Stimulated activated CD4-positive, alpha-beta T cell treated with anti-CD3 and anti-CD28 coated beads, TNF-alpha, amount 100 ng/mL, for 4 hours (primary cell): ENCODE measurements at places on chromosomes 1 and 21.

DNA sequence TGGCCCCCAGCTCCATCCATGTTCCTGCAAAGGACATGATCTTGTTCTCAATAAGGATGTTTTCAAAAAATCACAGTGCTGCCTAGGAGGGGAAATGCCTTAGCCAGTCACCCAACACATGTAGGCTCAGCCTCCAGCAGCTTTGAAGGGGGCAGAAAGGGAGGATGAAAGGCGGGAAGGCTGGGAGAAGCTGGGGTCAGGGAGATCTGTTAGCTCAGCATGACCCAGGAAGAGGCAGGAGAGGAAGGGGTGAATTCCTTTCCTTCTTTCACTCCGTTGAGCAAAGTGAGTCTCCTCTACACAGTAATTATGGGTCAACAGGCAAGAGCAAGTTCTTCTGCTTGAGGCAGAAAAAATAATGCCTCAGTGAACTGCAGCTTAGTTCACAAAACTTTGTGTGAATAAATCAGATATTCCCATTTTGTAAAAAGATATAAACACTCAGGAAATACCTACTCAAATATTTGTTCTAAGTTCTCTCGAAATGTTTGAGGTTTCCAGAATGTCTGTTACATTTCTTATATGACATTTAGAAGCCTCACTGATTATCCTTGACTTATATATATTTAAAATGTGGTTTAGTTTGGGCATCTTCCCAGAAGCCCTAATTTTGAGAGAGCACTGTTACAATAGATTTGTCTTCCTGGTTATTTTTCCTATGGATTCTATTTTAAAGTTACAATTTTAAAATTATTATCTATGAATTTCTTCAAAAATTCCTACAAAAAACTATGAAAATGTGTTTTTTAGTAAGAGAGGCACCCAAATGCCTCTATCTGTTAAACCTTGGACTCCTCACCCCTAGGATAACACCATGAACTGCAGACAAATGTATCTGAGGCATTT, 116.8 kb downstream of the KCNJ6 start:
- DNase-seq = no peak

GRCh38 chr1:61049850-61050540, 32.4 kb upstream of the NFIA start:
- peak; percentile 82 for DNase-seq

DNA sequence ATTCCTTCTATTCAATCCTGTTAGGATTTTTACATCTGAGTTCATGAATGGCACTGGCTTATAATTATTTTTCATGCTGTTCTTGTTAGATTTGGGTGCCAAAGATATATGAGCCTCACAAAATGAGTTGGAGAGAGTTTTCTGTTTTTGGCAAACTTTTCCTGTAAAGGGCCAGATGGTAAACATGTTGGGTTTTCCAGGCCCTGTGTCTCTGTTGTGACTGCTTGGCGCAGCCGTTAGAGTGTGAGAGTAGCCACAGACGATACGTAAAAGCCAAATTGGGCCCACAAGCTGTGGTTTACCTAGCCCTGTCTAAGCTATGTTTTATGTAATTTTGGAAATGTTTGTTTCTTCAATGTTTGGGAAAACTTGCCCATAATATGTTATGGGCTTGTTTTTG, 15.6 kb upstream of the CA6 start:
- no peak for DNase-seq

DNA sequence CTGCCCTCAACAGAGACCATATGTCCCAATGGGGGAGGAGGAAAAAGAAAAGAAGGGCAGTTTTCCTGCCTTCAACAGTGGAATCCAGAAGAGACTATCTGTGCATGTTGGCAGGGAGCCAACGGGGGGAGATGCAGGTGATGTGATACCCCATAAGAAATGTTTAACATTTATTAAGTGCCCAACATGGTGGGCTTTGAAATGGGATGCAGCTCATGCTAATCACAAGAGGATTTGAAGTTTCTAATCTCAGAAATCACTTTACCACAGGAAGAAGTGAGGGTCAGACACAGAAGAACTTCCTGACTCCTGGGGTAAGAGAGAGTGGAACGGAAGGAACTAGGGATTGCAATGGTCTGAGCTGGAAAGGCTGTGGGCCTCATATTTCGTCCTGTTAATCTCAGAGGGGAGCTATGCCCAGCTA, 16.2 kb downstream of the CSRP1 start:
- DNase-seq = no peak

GRCh38 chr1:64200064-64200463, 3.4 kb upstream of the UBE2U start:
- no peak for DNase-seq

DNA sequence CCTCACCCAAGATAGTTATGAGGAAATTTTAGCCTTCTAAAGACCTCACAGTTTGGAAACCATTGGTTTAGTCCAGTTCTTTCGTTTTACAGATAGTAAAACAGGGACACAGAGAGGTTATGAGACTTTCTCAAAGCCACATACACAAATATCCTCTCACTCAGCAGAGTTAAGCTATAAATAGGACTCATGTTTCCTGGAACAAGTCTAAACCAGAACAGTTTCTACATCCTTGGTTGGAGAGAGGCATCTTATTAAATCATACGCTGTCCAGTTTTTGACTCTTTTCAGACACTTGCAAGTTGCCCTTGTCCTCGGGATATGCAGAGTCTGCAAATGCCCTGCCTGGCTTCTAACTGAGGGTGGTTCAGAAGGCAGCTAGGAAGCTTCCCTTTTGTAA, 462.1 kb upstream of the DEPDC1 start:
- DNase-seq = no peak

DNA sequence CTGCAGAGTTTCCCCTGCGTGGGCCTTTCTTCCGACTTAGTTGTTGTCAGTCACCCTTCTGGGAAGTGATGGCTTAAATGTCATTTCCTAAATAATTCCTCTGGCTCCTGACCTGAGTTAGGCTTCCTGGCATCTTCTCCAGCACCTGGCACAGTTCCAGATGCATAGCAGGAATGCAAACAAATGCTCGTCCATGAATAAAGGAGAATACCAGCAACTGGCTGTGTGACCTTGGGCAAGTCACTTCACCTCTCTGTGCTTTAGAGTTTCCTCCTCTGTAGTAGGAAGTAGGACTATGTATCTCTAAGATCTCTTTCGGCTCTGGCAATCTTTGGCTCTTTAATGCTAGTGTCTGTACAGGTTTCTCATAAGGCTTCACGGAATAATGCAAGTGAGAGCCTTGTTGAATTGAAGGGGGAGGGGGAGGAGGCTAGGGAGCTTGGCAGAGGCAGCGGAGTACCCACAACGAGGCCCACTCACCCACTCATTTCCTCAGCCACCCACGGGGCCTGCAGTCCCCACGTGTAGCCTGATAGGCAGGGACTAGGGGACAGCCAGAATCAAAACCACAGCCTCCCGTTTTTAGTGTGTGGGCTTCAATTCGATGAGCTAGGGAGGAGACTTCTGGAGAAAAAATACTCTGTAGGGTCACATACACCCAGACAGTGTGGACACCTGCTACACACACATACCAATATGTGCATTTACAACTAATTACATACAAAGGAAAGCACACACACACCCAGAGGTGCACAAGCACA, 48.1 kb downstream of the TENT5C start:
- no peak for DNase-seq

DNA sequence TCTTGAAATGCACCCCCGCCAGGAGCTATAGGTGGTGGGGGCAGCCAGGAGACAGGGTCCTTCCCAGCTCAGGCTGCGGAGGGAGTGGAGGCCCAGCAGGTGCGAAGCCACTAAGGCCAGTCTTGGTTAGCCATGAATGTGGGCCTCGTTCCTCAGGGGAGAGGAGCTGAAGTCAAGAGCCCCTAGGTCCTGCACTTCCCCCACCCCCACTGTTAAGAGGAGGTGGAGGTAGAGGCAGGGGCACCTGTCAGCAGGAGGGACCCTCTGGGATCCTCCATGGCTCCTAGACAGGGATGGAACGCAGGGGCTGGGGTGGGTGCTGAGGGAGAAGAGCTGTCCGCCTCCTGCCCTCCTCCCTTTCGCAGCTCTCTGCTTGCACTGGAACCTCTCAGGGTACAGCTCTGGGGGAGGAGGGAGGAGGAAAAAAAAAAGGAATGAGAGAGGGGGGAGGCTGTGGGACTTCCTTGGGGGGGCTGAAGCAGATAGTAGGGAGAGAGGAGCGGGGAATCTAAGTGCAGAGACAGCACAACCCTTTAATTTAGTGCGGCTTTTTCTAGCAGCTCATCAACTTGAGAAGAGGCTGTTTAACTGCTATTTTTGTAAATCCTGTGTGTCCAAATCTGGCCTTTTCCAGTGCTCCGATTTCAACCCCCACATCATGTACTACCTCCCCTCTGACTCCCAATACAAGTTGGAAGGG, 37.0 kb downstream of the MATN1 start:
- no peak for DNase-seq

GRCh38 chr1:159925719-159926078, 392 bp upstream of the TAGLN2 start:
- no peak for DNase-seq

- peak; percentile 36 for DNase-seq
Measured at GRCh38 chr1:100896481-100896982, 642 bp downstream of the SLC30A7 start.

DNA sequence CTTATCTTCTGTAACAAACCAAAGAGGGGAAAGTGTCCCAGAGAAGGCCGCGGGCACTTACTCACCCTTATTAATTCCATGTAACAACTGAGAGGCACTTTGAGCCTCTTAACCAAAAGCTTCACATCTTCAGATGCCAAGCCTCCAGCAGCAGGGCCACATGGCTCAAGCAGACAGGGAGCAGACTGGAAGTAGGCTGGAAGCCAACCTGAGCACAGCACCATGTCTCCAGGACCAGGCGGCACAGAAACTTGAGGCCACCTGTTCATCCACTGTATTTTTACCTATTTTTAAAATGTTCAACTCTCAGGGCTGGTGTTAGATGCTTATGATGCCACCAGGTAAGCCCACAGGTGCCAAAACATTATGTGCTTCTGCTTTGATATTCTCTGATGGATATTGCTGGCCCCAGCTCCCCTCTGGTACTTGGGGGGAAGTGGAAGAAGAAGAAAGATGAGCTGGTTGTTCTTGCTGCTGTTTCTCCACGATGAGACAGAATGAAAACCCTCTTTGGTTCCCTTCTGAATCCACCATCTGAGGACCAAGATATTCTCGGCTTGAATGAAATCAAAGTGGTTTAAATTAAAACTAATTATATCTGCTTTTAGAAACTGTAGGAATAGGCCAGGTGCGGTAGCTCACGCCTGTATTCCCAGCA, 30.6 kb upstream of the SDE2 start:
- no peak for DNase-seq

- DNase-seq = no peak
Measured at GRCh38 chr21:31599563-31599962, 59.9 kb upstream of the SOD1 start.

DNA sequence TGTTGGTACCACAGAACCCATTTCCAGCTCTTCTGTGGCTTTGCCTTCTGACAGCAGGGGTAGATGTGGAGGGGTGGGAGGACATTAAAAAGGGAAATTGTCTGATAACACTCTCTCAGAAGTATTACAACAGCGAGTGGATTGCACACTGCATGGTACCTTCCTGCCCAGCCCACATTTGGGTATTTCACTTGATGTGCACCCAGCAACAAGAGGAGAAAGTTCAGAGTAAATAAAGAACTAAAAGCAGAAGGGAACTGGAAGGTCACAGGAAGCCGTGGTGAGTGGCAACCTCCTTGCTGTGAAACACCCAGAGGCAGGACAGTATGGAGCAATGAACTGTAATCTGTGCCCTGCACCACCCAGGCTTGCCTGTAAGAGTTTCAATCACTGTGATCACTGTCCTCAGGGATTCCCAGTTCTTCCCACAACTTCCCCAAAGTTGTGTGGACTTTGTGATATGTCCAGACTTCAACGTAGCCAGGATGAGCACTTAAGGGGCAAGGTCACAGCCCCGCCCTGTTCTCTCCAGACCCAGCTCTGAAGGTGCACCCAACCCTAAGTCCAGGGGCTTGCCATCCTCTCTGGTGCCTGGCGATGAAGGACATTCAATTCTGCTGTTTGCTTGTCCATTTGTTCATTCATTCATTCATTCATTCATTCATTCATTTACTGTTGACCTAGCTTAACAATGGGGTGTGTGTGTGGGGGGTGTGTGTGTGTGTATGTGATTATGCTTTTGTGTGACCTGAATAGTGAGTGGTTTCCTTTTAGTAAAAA, 18.7 kb upstream of the F5 start:
- DNase-seq = no peak

GRCh38 chr1:35014486-35014885, 17.3 kb downstream of the ZMYM6 start:
- DNase-seq = no peak

GRCh38 chr1:18684303-18684702, 53.7 kb downstream of the PAX7 start:
- DNase-seq = no peak

DNA sequence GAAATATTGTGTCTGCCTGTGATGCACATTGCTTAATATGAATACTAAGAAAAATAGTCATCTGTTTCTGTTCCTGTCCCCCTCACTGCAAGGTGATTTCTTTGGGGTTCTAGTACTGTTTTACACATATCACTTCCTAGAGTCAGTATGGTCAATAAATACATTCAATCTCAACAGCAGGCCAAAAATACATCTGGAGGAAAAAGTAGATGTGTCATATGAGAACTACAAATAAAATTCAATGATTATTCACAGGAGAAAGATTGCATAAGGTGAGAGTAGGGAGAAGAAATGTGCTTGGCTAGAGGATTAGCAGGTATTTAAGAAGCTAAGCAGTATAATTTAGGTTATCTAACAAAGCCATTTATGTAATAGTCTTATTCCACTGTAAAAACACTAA, 45.3 kb upstream of the SAMSN1 start:
- DNase-seq = no peak

- no peak for DNase-seq
Measured at GRCh38 chr1:164699815-164700491, 141.0 kb downstream of the PBX1 start.

DNA sequence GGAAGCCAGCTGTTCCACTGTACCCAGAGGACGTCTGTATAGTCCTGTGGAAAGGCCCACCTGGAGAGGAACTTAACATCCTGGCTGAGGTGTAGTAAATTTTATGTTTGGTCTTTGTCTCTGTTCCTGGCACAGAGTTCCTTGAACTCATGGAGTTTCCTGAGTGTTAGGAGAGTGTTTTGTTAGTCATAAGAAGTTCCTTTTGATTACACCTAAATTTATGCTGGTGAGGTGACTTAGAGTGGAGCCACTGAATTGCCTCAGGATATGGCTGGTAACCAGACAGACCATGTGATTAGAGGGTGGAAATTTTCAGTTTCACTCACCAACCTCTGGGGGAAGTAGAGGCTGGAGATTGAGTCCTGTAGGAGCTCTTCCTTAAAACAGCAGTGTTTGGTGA, 57.9 kb downstream of the RASAL2 start:
- DNase-seq = no peak

GRCh38 chr21:31220575-31220974, 123.5 kb downstream of the TIAM1 start:
- no peak for DNase-seq

- DNase-seq = no peak
Measured at GRCh38 chr1:212852105-212852688, 4.7 kb upstream of the SPATA45 start.

- DNase-seq = no peak
Measured at GRCh38 chr21:41877901-41878830, 978 bp downstream of the PRDM15 start.

GRCh38 chr21:27681841-27682240, 715.0 kb upstream of the ADAMTS5 start:
- DNase-seq = no peak

- DNase-seq = no peak
Measured at GRCh38 chr21:32319012-32319411, 20.4 kb downstream of the MRAP start.

GRCh38 chr21:38460171-38460742, 38.0 kb downstream of the ERG start:
- DNase-seq = no peak
